Aorta (tissue), 5 donors: ENCODE measurements at places on chromosomes 12 and 14. TPM values are rescaled to one million over a fixed set of nuclear protein-coding genes. Genes with fewer than 3 reads are reported as not detected.

The ASPG gene
- 0.13 TPM for total RNA-seq

The BCDIN3D gene
- 3.5 TPM for total RNA-seq

The SELPLG gene
- 8.1 TPM for total RNA-seq

The PRKD1 gene
- total RNA-seq: 24.8 TPM

The EXOC3L4 gene
- 4.8 TPM for total RNA-seq

GRCh38 chr14:100156776-100157175 lies 2.7 kb downstream of the DEGS2 start:
- H3K4me3 ChIP-seq: no peak overlapping the region
- no peak for DNase-seq
- no peak overlapping the region for H3K27ac ChIP-seq
- H3K36me3 ChIP-seq: no peaks in the 10 kb centered on the region
- H3K27me3 ChIP-seq: no peaks in the 10 kb centered on the region

GRCh38 chr12:76789335-76790050 lies 25.6 kb downstream of the ZDHHC17 start:
- H3K27ac ChIP-seq: no peak overlapping the region
- no peak overlapping the region for H3K4me3 ChIP-seq
- no peak for DNase-seq
- H3K36me3 ChIP-seq: no peaks in the 10 kb centered on the region

- H3K27me3 ChIP-seq: no peaks in the 10 kb centered on the region
- H3K4me3 ChIP-seq: no peak overlapping the region
- H3K36me3 ChIP-seq: no peaks in the 10 kb centered on the region
These were observed 19.5 kb downstream of the FBXL14 start for GRCh38 chr12:1574865-1575259.

- no peaks in the 10 kb centered on the region for H3K36me3 ChIP-seq
- H3K4me3 ChIP-seq: no peak overlapping the region
- no peak overlapping the region for H3K27ac ChIP-seq
- no peaks in the 10 kb centered on the region for H3K27me3 ChIP-seq
- no peak for DNase-seq
- no peaks in the 10 kb centered on the region for H3K4me1 ChIP-seq
These were observed 244.5 kb upstream of the LRFN5 start for GRCh38 chr14:41362139-41362538.
